NCI-H1048 (cell line): ENCODE measurements at places on chromosomes 5 and 9.
A peak's percentile ranks its signal among the peaks of the same experiment; 100 is the strongest.

GRCh38 chr5:31362529-31362900 is 169.0 kb downstream of the CDH6 start:
- DNase-seq: no peak

DNA sequence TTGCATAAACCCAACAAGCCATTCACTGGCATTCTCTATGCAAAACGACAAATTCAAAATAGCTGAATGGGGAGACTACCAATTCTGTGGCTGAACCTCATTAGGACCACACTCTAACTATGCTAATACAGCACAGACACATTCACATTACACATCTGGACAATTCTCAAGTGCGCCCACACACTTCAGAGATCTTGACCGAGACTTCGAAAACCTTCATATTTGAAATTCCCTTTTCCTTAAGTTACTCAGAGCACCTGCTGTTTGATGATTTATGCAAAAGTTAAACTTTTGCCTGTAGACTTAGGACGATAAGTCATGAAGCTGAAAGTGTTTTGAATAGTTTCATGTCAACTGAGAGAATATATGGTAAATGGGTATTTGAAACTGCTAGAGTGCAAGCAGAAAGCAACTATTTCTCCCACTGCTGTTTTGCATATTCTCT is 111.9 kb downstream of the FBN2 start:
- no peak for DNase-seq

DNA sequence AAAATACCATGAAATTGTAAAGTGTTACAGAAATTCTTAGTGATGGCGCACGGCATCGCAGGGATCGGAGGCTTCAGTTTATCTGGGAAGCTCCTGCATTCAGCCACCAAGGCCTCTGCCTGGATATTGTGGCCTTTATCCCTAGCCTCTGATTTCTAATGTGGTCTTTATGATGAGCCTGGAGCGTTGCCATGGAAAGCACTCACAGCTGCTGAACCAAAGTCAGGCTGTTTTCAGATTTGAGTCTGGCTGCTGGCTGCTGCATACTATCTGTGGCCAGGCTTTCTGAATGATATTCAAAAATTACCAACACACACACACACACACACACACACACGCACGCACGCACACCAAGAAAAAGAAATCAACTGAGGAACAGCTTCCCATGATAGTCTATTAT is 101.1 kb upstream of the ZNF366 start:
- DNase-seq: no peak

DNA sequence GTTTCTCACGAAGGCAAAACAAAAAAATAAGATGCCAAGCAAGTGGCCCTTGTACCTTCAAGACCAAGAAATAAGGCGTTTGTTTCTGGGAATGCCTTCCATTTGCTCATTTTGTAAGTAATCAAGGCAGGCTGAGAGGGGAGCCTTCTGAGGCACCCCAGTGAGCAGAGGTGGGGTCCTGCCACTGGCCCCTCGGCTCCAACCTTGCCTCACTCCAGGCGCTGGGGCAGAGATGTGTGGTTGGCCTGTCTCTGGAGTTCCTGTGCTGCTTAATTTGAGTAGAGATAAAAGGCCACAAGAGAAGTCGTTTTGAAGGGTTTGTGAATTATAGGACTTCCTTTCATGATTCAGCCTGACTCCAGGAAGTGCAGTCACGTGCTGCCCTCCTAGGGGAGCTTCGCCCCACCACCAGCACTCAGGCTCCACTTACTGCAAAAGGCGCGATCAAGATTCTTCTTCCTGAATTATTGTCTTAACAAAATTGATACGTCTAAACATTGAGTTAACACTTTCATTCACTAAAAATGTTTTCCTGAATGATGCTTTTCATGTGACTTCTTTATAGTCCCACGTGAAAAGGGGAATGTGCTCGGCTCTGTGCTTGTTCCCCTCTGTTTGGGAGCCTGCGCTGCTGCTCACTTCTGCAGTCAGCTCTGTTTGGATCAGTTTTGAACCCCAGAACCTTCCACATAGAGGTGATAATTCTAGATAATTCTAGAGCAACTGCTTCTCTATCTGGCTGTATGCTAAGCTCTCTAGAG is 13.7 kb downstream of the SYK start:
- DNase-seq: no peak

GRCh38 chr5:6183391-6184390 is 194.7 kb downstream of the MED10 start:
- DNase-seq: no peak

DNA sequence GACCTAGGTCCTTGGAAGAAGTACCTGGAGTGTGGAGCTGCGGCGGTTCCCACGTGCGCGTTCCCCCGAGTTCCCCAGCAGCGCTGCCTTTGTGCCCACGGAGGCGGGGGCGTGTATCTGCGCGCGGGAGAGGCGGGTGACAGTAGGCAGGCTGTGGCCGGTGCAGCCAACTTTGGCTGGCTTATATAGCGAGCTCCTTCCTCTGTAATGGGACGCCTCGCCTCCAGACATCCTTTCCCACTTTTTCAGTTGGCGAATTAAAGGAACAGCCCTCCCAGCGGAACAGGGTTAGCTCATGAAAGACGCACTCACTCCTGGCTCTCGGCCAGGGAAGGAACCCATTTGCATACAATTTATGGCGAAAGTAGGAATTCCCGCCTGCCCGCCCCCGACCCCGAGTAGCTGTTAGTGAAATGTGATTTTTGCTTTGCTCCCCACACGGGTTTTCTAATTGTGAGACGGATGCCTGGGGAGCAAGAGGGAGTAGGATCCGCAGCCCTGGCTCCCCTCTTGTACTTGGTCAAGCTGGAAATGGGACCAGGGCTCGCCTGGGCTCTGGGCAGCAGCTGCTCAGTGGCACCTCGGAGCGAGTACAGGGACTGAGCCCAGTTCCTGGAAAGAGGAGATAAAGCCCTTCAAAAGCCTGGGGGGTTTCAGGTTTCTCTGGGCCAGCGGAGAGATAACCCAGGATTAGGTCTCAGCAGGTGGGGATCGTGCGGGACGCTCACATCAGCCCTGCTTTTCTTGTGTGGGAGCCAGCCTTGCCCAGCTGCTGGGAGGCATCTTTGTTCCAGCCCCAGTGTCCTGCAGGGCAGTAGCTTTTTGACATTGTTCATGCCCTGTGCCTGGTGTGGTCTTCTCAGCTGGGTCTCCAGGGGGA is at the start of gene TNC:
Gene TNC, minus strand, starts transcription at position 159 of the 880 bp plus-strand sequence. CDS start 27,139 bp downstream, outside the sequence.
- DNase-seq: peak; percentile 79

GRCh38 chr5:154590093-154590724 is 112.2 kb upstream of the HAND1 start:
- DNase-seq: no peak

- no peak for DNase-seq
These were observed 70.1 kb downstream of the PIP5K1B start for GRCh38 chr9:68775003-68775730.

- DNase-seq: no peak
These were observed 2.8 kb downstream of the SARDH start for GRCh38 chr9:133735415-133735775.

DNA sequence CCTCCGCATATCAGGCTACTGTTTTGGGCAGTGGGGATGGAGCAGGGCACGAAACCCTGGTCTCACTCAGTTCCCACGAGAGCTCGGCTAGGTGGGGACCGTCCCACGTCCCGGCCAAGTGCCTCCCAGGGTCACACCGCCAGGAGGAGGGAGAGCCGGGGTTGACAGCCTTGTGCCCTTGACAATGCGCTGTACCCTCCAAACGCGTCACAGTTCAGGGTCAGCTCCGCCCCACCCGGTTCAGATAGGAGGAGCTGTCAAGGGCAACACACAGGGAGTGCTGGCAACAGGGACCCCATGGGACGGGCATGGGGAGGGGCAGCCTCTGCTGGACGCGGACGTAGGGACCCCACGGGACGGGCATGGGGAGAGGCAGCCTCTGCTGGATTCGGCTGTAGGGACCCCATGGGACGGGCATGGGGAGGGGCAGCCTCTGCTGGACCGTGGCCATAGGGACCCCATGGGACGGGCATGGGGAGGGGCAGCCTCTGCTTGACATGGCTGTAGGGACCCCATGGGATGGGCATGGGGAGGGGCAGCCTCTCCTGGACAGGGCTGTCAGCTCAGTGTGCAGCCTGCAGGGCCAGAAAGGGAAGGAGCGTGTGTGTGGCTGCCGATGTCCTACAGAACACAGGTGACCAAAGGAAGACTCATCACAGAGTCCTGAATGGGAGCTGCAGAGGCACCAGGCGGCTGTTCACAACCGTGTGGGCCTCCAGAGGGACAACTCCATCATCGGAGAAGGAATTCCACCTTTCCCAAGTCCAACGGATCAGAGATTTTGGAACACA is 29.4 kb downstream of the PNPLA7 start:
- DNase-seq: no peak

- no peak for DNase-seq
These were observed 3.5 kb downstream of the PDE6A start for GRCh38 chr5:149940941-149941644.

- DNase-seq: no peak
These were observed 11.0 kb downstream of the MPDZ start for GRCh38 chr9:13268469-13268868.

GRCh38 chr9:137865581-137866145 is 11.9 kb upstream of the CACNA1B start:
- DNase-seq: no peak

GRCh38 chr5:38330207-38330606 is 71.8 kb downstream of the EGFLAM start:
- DNase-seq: no peak

DNA sequence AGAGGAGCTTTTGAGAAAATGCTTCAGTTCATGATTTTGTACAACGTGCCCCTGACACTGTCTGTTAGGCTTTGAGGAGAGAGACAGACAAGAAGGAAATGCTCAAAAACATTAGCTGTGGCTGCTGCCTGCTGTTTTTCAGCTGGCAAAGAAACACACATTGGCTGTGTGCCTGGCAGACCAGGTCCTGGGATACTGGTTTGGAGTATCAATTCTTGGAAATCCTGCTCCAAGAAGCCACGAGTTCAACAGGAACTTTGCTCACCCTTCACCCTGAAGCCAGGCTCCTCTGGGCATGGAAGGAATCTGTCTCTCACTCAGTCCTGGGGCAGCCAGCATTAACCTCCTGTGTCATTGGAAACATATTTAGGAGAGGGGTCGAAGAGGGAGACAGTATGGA is 245.5 kb downstream of the AUH start:
- DNase-seq: no peak

DNA sequence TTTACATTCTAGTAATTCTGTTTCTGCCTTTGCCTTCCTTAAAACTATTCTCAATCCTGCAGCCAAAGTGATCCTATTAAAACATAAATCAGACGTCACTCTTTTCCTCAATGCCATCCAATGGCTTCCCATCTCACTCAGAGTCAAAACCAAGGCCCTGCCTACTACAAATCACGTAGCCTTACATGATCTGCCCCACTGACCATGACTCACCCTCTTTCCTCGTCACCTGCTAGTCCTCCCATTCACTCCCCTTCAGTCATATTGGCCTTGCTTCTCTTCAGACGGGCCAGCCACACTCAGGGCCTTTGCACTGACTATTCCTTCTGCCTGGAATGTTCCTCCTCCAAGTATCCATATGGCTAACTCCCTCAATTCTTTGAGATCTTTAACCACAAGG is 39.0 kb upstream of the DMXL1 start:
- no peak for DNase-seq

- no peak for DNase-seq
These were observed 15.9 kb downstream of the EBF1 start for GRCh38 chr5:159083548-159084452.

DNA sequence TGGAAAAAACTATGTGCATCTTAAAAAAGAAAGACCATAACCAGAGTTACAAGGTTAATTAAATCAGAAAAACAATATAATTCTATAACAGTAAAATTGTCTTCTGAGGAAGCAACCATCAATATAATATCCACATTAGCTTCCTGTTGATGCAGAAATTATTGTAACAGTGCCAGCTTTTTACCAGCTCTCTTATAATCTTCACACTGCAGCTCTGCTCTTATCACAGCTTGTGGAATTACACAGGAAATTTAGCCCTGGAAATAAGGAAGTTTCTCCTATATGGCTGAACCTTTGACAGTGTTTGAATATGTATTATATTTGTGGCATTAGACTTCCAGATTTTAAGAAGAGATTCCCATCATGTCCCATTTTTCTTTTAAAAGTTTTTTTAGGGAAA is 49.1 kb upstream of the TEK start:
- DNase-seq: no peak

DNA sequence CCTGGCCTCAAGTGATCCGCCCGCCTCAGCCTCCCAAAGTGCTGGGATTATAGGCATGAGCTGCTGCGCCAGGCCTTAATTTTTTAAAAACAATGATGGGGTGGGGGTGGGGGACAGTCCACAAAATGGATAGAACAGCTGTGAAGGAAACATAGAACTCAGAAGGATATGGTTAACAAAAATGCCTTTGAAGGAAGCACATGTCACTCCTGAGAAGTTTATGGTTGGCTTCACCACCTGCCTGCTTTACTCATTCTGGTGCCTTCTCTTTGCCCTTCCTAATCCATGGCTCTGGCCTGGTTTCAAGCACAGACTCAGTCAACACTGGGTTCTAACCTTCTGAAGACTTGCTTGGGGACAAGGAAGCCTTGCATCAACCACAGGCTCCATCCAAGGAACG is 10.3 kb downstream of the BAG1 start:
- DNase-seq: no peak
